ENCODE measurements at places on chromosomes 1 and 21.
A peak's percentile ranks its signal among the peaks of the same experiment; 100 is the strongest.

- no peak for DNase-seq
Measured at GRCh38 chr1:186703209-186703766, 23.1 kb upstream of the PTGS2 start.

- DNase-seq: no peak
Measured at GRCh38 chr21:21051109-21052055, 53.2 kb downstream of the NCAM2 start.

- DNase-seq: peak; percentile 47
Measured at GRCh38 chr1:28775121-28775942, 36.6 kb upstream of the OPRD1 start.

DNA sequence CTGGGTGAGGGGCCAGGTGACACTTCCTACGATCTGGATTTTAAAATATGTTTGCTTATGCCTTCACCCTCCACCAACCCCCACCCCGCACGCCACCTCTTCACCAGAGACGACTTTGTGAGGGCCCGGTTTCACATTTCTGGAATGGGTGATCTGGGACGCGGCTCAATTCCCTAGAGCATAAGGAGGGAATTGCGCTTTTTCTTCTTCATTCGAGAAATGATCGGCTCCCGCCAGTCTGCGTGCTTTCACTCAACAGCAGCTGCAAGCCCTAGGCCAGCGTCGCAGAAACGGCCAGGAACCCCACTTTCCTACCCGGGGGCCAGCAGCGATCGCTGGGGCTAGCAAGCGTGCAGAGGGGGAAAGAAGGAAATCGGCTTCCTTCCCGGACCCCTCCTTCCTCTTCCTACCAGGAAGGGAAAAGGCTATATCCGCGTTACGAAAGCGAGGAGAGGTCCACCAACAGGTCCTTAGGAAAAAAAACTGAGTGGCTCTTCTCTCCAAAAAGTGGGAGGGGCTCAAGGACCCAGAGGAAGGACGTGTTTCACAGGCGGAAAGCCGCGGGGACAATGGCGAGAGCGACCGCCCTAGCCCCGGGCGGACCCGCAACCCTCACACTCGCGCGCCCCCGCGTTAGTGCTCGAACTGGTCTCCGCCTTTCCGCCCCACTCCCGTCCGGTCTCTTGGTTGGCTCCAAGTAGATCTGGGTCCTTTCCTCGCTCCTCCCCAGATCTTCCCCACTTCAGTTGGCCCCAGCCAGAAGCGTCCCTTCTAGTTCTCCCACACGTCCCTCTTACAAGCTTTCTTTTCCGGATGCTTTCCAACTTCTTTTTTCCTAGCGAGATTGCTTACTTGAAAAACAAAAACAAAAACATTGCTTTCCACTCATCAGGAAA, 1.1 kb upstream of the ADAMTS1 start:
- no peak for DNase-seq

- no peak for DNase-seq
Measured at GRCh38 chr1:15225461-15225860, 21.6 kb upstream of the FHAD1 start.

DNA sequence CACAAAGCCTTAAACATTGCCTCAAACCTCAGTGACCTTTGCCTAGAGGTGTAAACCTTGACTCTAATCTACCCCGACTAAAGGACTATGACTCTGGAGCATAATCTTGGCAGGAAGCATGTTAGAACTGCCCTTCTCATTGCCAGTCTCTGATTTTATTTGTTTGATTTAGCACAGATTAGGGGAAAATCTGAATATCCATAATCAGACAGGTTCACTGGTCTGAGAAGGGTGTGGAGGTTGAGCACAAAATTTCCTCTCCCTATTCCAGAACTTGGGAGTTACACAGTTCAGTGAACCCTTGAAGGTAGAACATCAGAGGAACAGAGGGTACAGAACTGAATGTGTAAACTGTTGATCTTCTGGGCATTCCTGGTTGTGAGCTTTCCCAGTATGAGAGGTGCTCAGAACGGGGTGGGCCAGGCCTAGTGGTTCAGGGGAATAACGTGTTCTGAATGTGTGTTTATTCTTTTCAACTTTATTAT, 8.3 kb upstream of the PSMB4 start:
- DNase-seq: no peak

DNA sequence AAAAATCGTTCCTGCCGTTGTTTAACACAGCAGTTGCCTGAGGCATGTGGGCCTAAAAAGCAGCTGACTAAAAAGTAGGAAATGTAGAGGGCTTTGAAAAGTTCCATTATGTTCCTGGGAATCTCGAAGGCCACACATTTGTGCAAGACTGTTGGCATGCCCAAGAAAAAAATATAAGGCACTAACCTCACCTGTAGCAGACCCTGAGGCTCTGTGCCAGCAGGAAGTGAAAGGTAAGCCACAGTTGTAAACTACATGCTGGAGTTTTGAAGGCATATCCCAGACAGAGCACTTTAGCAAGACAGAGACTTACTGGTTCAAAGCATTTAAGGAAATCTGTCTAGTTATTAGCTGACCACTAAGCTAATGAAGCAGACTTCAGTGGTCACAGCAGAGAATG, 52.7 kb downstream of the TRMT1L start:
- no peak for DNase-seq

DNA sequence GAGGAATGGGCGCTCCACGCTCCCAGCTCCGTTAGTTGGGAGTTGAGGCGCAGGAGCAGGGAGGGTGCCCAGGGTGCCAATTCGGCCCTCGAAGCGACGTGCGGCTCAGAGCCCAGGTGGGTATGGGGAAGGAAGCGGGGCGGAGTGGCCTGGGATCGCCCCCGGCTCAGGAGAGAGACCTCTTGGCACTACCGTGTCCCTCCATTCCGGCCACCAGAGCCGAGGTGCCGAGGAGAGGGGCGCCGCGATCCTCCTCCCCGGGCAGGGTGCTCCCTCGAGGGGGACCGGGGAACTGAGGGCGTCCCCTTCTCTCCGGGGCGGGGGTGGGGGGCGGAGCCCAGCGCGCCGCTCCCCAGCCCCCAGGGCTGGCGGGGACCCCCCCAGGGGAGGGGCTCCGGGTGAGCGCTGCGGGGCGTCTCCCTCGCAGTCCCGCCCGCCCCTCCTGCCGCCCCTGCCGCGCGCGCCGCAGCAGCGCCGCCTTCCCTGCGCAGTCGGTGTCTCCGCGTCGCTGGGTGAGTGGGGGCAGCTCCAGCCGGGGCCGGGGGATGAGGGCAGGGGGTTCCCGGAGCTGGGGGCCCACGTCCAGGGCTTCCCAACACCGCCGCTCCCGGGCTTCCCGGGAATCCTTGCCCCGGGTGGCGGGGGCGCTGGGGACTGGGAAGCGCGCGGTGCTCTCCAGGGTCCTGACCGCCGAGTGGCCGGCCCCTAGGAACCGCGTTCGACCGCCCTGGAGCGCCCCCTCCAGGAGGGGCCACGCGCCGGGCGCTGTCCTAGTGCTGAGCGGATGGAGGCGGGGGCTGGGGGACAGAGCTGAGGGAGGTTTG, at the start of gene HPCA:
TSS of gene HPCA (plus strand) at position 488 of the 824 bp plus-strand sequence. CDS start 2,408 bp downstream, outside the sequence.
- DNase-seq: no peak

DNA sequence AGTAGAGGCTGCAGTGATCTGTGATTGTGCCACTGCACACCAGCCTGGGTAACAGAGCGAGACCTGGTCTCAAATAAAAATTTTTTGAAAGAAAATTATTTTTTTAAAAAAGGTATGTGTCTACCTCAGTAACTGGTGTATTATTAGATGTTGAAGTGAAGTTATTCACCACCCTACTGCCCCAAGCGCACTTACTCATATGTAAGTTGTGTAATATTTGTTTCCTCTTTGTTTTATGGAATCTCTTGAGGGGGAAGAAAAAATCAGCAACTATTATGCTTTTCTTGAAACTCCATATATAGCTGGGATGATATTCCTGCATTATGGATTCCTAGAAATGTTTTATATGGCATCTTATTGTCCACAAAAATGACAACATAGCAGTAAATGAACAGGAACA, 21.3 kb downstream of the RBM15 start:
- no peak for DNase-seq

GRCh38 chr1:195934817-195935553, 673.3 kb downstream of the KCNT2 start:
- no peak for DNase-seq

DNA sequence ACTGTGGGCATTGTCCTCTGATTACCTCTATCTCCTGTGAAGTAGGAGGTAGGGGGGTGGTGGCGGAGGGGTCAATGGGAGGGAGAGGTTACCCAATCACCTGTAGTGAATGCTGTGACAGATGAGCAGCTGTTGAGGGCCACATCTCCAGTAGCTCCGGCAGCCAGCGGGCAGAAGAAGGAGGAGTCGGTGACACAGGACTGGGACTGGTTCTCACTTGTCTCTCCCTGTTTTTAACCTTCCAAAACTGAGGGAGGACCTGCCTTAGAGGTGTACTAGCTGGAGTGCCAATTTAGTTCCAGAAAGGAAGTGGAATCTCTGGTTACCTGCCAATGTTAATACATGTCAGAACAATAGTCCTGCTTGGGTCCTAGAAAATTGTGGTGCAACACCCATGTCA, 56.2 kb upstream of the ENAH start:
- DNase-seq: no peak

DNA sequence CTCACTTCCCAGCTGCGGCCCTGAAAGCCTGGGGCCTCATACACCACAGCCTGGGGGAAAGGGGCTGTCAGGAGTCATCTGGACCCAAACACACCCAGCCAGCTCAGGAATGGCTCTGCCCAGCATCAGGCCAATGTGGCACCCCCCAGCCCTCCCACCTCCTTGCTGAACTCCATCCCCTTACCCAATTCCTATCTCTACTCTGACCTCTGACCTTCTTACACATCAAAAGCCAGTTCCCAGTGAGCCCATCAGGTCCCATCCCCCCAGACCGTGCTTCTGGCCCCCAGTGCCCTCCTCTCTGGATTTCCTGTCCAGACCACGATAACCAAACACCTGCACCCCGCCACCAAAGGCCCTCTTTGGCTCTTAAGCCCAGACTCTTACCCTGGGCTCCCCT, 16.3 kb downstream of the CRYBG2 start:
- DNase-seq: no peak

DNA sequence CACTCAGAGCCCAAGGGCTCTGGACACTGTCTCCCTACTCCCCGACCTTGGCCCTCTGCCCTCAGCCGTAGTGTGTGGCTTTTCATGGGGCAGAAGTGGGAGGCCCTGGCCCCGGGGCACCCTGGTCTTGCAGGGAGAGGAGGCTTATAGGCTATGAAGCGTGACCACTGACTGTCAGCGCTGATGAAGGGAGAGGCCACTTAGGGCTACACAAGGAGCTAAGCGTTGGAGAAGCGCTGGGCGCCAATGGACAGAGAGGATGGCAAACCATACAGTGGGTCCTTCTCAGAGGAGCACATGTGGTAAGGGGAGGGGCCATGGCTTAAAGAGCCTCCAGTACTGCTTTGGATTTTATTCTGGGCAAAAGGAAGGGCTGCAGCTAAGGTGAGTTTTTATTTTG, 7.9 kb downstream of the CRABP2 start:
- DNase-seq: no peak

DNA sequence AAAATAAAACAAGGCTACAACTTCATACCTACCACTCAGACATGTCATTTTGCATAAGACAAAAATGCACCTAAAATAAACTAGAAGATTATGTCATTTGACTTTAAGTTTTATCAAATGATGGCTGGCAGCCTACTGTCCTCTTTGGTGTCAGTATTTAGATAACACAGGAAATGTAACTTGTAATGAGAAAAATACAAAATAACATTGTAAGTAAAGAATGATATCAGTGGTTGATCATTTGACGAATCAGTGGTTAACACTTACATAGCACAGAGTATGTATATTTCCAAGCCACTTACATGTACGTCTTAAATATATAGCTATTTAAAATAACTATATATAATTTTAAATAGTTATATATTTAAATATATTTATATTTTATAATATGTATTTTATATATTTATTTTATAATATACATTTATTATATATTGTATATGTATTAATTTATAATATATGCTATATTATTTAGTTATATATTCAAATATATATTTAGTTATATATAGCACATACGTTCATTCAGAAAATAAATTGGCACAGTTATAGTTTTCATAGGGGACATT, 44.1 kb downstream of the ZNF678 start:
- DNase-seq: no peak

DNA sequence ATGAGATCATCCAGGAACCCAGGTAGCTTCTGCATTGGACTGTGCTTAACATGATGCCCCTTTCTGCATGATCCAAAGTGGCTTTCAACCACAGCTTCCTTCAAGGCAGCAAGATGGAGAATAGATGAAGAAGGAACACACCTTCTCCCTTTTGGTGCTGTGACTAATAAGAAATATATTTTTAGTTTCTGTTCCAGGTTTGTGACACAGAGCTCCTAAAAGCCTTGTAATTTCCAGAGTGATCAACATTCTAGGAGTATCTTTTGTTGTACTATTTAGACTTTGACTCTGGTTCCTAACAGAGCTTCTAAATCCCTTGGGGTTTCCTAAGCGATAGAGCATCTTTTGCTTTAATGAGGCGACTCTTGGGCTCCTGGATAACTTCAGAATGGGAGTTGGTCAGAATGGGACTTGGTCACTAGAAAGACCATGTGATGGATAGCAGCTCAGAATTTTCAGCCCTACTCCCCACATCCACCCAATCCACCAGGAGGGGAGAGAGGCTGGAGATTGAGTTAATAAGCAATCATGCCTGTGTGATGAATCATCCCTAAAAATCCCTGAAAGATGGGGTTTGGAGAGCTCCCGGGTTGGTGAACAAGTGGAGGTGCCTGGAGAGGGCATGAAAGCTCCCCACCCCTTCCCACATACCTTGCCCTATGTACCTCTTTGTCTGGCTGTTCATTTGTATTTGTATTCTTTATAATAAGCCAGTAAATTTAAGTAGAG, 134.8 kb downstream of the FGGY start:
- no peak for DNase-seq

GRCh38 chr1:160258177-160258798, 4.1 kb downstream of the DCAF8 start:
- DNase-seq: no peak

- no peak for DNase-seq
Measured at GRCh38 chr1:216215169-216215568, 208.1 kb downstream of the USH2A start.

- no peak for DNase-seq
Measured at GRCh38 chr1:200317236-200317635, 92.6 kb downstream of the ZNF281 start.

DNA sequence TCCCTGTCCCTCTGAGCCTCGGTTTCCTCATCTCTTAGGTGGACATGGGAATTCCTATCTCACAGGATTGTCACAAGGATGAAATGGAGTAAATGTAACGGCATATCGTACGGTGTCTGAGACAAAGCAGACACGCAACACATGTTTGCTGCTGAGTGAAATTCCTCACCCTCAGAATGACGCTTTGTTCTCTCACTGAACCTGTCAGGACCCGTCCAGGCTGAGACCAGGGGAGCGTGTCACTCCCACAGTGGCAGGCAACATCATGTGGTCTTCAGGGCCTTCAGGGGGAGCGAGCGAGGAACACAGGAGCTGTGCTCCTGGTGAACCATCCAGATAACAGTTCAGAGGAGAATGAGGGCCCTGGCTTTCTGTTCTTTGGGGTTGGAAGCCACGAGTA, 74.2 kb downstream of the TOMM20 start:
- no peak for DNase-seq

GRCh38 chr1:22388671-22389450, 62.8 kb upstream of the ZBTB40 start:
- DNase-seq: no peak

- no peak for DNase-seq
Measured at GRCh38 chr1:172547071-172547470, 14.1 kb downstream of the SUCO start.

GRCh38 chr1:47754221-47754620, 243.0 kb downstream of the TRABD2B start:
- DNase-seq: no peak

GRCh38 chr1:158203693-158204457, 23.2 kb downstream of the CD1D start:
- DNase-seq: no peak
